Stimulated activated CD4-positive, alpha-beta T cell treated with anti-CD3 and anti-CD28 coated beads, Interleukin-4, amount 100 ng/mL, for 24 hours (primary cell): ENCODE measurements at places on chromosomes 4 and X.
A peak's percentile ranks its signal among the peaks of the same experiment; 100 is the strongest.

DNA sequence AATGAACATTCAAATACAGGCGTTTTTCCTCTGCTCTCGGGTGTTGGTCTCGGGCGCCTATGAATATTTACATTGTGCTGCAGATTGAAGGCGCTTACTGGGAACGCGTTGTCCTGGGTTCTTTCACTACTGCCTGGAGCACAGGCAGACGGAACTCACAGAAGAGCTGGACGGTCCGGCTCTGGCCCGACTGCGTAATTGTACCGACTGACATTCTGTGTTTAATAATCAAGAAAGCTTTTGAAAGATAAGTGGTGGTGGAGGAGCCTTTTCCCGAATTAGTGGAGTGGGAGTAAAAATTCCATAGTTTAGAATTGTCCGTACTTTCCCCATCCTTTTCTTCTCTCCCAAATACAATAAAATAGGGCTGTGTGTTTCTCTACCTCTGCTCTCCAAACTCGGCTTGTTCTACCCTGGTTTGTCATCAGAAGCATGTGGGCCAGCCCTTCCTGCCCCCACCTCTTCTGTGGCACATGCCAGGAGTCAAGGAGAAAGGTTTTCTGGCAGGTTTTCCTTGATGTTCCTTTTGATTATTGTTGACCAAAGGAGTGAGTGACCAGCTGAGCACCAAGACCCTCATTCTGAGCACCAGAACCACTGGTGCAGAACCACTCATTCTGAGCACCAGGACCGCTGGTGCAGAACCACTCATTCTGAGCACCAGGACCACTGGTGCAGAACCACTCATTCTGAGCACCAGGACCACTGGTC lies 2.3 kb downstream of the FHDC1 start:
- no peak for DNase-seq

DNA sequence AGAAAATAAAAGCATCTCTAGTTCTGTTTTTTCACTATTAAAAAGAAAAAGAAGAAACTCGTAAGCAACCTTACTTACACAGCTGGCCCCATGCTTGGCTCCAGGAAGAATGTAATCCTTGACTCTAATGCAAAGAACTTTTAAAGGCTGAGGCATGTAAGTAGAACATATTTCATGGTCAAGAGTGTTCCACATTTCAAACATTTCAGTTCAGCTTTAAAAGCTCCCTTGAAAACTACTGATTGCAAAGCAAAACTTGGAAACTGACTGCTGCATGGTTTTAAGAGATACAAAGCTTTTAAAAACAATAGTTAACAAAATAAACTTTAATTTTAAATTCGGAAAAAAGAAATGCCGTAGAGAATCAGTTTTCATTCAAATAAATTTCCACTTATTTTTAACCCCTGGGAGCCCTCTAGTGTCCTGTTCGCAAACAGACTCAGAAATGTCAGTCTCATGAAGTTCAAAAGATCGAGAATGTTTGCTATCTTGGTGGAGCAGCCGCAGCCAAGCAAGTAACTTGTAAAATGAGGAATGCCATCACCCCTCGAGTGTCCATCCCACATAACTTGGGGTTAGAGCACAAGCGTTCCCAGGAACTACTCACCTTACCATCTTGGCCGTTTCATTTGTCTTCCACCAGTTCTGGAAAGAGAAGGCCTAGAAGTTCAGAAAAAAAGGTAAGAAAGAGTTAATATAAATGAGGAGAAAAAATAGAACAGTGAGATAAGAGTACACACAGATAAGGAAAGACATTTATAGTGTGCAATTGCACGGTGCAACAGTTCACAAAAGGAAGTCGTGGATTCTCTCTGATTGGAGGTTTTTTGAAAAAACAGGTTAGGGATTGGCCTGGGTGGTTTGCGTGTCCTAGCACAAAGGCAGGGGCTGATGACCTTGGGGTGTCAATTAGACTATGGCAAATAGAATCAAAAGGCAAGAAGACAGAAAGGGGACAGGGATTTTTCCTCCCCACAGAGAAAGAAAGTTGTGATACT lies at the start of gene GASK1B:
TSS of gene GASK1B (minus strand) at position 765 of the 998 bp plus-strand sequence. CDS start 1,650 bp downstream, outside the sequence.
- DNase-seq, result no peak

GRCh38 chrX:1416965-1417760 lies 25.2 kb upstream of the SLC25A6 start:
- no peak for DNase-seq

DNA sequence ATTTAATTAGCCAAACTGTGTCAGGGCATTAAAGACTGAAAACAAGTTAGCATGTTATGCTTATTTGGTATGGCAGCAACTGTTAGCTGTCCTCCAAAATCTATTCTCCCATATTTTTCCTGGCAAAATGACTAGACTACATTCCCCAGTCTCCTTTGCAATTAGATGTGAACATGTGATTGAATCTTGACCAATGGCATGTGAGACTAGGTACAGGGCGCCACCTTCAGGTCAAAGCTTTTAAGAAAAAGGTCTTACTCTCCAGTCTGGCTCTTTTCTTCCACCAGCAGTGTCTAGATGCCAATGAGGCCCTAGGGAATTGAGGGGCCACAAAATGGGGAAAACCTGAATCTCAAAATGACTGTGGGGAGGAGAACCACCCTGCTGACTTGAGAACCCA lies 408.2 kb downstream of the SMARCA1 start:
- no peak for DNase-seq

- DNase-seq, result no peak
These were observed 311.4 kb downstream of the PRDM5 start for GRCh38 chr4:120611092-120611491.

GRCh38 chrX:12480956-12481355 lies 310.3 kb upstream of the PRPS2 start:
- DNase-seq, result no peak

DNA sequence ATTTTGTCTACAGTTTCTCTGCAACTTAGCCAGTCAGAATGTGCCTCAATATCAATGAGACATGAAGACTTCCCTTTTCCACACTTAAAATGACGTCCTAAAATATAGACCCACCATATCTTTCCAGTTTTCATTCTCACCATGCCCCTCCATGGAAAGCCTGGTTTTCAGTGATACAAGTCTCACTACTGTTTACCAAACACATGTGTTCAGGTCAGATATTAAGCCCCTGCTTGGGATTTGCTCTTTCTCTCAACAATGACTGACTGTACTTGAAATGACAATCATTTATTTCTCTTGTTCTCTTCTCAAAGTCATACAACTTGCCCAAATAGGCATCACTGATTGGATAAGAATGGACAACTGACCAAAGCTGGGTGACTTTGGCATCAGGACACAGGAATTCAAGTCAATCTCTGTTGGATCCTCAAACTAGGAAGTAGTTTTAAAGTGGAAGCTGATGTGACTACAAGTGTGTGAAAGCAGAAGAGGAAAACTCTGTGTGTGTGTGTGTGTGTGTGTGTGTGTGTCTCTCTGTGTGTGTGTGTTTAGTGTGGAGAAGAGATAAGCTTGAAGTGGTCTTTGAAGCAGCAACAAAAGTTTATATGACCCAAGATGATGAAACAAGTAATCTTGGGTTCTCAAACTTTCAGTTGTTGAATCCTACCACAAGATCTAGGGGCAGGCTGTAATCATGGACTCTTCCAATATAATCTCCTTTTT lies 217.4 kb upstream of the FGF13 start:
- no peak for DNase-seq

DNA sequence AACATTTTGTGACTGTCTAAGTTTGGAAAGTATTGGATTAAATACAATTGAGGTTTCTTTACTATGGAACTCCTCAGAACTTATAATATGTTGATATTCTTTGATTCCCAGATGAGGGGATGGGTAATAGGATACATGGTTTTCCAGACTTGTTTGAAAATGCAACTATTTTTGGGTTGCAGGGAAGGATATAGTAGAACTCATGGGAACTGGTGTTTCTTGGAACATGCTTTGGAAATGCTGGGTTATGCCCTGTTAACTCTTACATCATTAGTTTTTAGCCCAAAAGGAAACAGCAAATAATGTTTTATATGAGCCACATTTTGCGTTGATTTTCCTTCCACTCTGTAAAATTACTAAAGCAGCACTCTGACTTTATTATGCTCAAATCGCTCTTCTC lies 41.9 kb downstream of the HPF1 start:
- DNase-seq, result no peak

DNA sequence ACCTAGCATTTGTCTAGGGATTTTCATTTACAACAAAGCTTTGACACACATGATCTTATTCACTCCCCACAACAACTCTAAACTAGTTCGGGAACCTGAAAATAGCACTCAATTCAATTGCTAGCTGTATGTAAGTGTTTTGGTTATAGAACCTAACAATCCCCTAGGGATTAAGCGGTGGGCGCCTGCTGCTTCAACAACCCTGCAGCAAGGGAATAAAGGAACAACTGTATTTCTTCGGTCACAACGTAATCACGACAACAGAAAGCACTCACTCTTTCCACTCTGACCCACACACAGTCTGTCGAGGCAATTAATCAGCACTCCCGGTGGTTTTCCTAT lies 674 bp upstream of the DIAPH2 start:
- DNase-seq, result no peak

GRCh38 chr4:4693755-4694295 lies 152.0 kb upstream of the STX18 start:
- no peak for DNase-seq

GRCh38 chr4:153143527-153144348 lies 60.5 kb upstream of the TRIM2 start:
- DNase-seq, result no peak

GRCh38 chr4:172007889-172008288 lies 194.7 kb downstream of the GALNTL6 start:
- no peak for DNase-seq

GRCh38 chr4:181272422-181272821 lies 970.8 kb upstream of the TENM3 start:
- DNase-seq, result no peak

- DNase-seq, result no peak
These were observed 68.7 kb downstream of the WFS1 start for GRCh38 chr4:6338175-6338950.

- DNase-seq, result no peak
These were observed 79.2 kb downstream of the CPZ start for GRCh38 chr4:8671712-8672290.

- DNase-seq, result no peak
These were observed 161.8 kb upstream of the MAP3K15 start for GRCh38 chrX:19677121-19677520.

DNA sequence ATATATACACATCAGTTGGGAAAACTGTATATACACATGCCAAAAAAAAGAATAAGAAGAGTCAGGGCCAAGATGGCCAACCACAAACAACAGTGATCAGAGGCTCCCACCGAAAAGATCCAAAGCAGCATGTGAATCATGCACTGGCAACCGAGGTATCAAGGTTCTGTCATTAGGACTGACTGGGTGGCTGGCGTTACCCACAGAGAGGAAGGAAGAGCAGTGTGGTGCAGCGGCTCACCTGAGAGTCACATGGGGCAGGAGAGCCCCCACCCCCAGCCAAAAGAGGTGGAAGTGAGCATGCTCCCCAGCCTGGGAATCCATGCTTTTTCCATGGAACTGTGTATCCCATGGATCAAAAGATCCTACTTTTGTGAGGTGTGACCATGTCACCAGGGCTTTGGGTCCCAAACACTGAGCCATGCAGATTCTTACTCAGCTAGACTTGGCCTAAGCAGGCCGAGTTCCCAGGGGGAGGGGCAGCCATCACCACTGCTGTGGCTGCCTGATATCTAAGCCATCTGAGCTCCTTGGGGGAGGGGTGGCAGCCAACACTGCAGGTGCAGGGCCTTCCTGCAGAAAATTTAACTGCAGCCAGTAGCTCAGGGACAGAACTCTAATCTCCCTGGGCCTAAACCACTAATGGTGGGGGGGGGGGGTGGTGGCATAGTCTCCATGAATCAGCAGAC lies 52.8 kb downstream of the P2RY10 start:
- DNase-seq, result peak; percentile 15

DNA sequence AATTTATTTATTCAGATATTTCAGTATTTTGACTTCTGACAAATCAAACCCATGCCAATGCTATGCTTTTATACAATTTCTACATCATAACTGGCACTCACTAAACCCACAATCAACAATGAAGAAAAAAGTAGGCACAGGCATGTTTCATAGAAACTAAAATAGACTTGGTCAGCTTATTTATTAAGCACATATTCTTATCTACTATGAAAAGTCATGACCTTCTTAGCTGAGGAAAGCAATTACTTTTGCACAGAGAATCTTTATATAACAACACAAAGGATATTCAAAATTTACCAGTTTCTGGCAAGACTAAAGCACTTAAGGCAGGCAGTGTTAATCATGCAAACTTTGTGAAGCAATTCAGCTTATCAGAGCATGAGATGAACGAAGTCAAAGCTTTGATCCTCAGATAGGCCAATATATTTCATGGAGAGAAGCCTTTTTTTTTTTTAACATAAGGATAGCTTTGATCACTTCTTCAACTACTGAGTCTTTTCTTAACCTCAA lies 490.6 kb downstream of the INPP4B start:
- DNase-seq, result no peak

- DNase-seq, result no peak
These were observed 61.6 kb upstream of the NOCT start for GRCh38 chr4:138953961-138954371.

GRCh38 chr4:100372432-100372831 lies 145.4 kb downstream of the EMCN start:
- no peak for DNase-seq

GRCh38 chr4:129326571-129327460 lies 230.9 kb downstream of the C4orf33 start:
- DNase-seq, result no peak

DNA sequence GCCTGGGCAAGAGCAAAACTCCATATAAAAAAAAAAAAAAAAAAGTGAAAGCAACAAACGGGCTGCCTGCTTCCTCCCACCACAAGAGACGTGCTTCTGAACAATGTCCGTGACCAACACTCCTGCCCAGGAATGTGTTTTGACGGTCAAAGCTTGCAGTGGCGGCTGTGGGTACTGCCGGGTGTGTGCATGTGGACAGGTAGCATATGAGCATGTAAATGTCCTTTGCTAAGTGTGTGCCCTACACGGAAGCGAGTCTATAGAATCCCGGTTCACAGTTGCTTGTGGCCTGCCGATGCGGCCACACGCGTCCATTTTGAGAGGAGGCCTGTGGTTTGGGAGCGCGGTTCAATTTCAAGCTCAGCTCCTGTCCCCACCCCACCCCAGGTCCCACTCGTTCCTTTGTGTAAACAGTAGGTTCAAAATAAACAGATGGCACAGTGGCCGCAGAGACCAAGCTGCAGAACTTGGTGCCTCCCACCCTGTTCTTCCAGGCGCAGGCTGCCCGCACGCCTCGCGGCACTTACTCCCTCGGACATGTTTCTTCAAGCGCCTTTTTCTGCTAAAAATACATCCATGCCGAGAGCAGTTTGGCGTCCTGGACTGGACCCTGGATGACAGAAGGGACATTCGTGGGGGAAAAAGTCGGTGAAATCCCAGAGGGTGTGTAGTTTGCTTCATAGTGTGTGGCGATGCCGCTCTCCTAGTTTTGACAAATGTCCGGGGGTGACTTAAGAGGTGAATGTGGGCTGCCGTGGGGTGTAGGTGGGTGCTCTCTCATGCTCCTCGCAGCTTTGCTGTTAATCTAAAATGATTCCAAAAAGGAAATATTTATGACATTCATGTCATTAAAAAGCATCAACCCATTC lies 11.5 kb upstream of the NKX1-1 start:
- DNase-seq, result peak; percentile 2

- no peak for DNase-seq
These were observed 46.0 kb upstream of the TEX13A start for GRCh38 chrX:105266456-105266855.

GRCh38 chrX:18574591-18574990 lies 97.3 kb downstream of the RS1 start:
- DNase-seq, result no peak
